ENCODE measurements at places on chromosomes 7 and 10. TPM values are rescaled to one million over a fixed set of nuclear protein-coding genes. Genes with fewer than 3 reads are reported as not detected.

GRCh38 chr10:20958764-20959163 is 61.7 kb upstream of the NEBL start:
- no peak for DNase-seq

DNA sequence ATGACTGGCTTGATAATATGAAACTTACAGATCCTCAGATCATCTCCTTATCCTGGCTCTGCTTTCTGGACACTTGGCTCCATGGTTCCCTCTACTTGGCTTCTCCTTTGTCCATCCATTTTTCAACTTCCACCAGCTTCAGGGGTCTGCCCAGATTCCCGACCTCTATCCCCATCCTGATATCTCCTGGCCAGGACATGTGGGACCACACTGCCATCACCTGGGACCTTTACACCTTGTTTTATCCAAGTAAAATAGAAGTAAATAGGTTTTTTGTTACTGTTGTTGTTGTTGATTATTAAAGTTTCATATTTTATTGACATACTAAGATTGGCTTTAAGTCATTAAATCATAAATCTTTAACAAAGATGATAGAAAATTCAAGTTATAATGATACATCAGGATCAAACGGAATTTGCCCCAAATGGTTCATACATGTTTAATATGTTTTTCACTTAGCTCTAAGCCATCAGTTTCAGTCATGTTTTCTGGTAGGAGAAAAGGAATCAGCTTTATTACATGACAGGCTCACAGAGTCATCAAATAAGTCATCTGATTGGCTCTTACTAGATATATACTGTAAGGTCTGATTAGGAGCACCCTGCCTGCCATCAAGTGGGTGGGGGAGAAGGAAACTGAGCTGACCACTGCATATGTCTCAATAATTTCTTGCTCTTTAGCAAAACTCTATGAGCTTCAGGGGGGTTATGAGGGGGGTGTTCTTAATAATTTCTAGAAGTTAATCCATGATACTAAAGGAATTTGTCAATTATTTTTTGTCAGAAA is 111.5 kb upstream of the AHR start:
- DNase-seq: no peak

- peak; percentile 33 for DNase-seq
Measured at GRCh38 chr7:155589001-155589980, 42.9 kb upstream of the CNPY1 start.

DNA sequence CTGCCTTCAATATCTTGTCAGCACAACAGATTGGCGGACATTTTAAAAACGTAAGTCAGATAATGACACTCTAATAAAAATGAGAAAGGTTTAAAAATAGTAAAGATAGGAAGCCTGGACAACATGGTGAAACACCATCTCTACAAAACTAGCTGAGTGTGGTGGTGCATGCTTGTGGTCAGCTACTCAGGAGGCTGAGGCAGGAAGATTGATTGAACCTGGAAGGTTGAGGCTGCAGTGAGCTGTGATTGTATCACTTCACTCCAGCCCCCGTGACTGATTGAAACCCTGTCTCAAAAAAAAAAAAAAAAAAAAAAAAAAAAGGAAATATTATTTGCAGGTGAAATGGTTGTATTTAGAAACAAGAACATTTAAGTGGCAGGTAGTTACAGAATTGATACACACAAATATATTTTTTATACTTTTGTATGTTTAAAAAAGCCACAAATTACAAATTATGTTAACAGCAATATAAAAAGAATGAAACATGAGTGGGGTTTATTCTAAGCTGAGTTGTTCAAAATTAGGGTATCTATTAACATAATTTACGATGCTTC is 141.9 kb downstream of the ADK start:
- DNase-seq: peak; percentile 49

DNA sequence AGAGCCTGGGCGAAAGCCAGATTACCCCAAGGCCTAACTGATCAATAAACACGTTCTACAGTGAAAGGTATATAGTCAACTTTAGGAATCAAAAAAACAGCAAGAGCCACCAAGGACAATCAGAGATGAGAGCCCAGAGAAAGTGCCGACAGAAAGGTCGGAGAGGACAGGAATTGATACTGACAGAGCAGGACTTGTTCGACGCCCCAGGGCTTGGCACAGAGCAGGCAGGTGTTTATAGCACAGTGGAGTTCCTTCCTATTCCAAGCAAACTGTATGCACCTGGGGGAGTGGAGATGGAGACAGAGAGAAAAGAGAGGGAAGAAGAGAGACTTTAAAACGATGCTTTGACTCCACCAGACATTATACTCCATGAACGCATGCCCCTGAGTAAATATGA is 39.5 kb downstream of the PPP1R3C start:
- DNase-seq: no peak

DNA sequence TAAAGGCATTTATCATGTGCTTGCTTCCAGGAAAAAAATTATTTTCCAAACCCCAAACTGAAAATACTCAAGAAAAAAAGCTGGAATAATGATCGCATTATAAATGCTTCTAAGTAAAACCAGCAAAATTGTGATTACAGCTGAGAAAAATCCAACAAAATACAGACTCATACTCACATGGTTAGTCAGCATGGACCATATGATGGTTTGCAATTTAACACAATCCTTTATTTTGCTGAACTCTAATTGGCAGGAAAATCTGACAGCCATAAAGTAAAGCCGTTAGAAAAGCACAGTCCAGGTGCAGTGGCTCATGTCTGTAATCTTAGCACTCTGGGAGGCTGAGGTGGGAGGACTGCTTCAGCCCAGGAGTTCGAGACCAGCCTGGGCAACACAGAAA is 59.6 kb downstream of the BRI3 start:
- peak; percentile 42 for DNase-seq

GRCh38 chr10:91017198-91017597 is 96.3 kb upstream of the ANKRD1 start:
- no peak for DNase-seq

DNA sequence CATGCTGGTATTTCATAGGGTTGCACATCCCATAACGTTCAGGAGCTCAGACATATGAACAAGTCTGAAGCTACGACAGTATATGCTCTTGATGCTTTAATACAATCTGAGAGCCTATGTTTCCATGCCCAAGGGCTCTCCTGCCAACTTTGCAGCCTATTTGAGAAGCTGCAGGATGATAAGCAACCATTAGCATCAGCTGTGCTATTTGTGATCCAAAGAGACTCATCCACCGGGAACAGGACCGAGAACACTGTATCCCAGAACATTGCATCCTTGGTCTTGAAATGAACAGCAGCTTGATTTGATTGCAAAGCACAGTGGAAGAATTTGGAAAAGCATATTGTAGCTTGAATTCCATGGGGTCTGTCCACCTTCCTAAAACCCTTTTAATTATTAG is 156.2 kb upstream of the PTER start:
- no peak for DNase-seq

- no peak for DNase-seq
Measured at GRCh38 chr7:118615-119391, 73.6 kb upstream of the FAM20C start.

DNA sequence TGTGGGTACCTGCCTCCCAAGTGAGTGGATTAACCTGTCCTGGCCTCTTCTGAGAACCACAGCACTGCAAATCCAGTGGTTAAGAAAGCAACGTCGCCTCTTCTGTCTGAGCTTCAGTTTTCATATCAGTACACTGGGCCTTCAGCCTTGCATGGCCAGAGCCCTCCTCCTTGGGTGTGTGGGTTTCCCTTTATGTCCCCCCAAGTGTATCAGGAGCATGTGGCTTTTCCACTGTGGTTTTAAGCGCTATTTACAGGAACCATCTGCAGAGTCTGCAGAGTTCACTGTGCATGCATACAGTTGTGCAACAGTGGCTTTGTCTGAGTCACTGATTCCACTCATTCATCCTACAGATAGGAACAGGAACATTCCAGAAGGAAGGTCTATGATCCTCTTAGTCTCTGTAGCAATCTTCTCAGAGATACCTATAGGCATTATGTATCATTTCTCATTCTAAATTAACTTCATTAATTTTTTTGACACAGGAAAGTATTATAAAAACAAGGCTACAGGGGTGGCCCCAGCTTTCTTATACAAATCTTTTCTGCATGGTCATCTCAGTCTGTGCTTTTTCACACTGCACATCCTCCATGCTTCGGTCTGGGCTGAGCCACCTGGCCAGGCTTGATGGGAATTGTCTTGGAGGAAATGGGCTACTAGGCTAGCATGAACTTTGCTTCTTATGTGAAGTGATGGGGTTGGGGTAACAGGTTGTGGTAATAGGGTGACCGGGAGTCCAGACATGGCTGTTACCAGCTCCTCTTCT is 17.1 kb downstream of the MBL2 start:
- peak; percentile 63 for DNase-seq

DNA sequence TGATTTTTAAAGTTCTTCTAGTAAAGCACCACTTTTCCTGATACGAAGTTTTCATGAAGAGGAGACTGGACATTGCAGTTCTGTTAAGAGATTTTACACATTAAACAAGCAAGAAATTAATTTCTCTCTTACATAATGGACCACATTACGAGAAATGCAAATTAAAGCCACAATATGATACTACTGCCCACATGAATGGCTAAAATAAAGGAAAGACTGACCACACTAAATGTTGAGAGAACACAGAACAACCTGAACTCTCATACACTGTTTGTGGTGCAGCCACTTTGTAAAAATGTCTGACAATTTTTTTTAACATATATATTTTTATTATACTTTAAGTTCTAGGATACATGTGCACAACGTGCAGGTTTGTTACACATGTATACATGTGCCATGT is 44.0 kb upstream of the HERPUD2 start:
- DNase-seq: no peak

DNA sequence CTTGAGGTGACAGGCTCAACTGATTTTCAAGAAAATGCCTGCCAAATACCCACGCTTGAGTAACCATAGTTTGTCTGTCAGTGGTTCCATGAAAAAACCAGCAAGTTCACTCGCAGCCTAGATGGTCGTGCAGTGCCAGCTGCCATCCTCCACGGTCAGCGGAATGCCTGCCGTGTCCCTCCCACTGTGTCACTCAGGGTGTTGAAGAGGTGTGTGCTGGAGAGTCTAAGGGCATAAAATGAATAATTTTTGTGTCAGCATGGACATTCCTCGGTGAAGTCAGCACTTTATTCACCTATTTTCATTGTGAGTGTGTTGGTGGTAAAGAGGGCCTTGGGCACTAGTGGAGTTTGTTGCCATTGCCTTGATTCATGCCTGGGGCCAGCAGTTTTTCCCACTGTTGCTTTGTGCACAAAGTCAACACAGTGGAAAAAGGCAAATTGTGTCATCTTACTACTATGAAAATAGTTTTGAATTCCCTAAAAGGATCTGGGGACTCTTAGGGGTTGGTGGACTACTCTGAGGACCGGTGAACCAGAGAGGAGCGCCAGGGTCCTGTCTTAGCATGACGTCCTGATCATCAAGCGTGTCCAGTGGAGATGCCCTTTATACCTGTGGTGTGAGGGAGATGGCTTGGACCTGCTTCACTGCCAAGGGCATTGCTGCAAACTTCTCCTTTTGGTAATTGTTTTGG is 17.6 kb downstream of the MINDY4 start:
- DNase-seq: no peak

GRCh38 chr7:130009848-130010688 is 41.1 kb downstream of the ZC3HC1 start:
- peak; percentile 92 for DNase-seq

DNA sequence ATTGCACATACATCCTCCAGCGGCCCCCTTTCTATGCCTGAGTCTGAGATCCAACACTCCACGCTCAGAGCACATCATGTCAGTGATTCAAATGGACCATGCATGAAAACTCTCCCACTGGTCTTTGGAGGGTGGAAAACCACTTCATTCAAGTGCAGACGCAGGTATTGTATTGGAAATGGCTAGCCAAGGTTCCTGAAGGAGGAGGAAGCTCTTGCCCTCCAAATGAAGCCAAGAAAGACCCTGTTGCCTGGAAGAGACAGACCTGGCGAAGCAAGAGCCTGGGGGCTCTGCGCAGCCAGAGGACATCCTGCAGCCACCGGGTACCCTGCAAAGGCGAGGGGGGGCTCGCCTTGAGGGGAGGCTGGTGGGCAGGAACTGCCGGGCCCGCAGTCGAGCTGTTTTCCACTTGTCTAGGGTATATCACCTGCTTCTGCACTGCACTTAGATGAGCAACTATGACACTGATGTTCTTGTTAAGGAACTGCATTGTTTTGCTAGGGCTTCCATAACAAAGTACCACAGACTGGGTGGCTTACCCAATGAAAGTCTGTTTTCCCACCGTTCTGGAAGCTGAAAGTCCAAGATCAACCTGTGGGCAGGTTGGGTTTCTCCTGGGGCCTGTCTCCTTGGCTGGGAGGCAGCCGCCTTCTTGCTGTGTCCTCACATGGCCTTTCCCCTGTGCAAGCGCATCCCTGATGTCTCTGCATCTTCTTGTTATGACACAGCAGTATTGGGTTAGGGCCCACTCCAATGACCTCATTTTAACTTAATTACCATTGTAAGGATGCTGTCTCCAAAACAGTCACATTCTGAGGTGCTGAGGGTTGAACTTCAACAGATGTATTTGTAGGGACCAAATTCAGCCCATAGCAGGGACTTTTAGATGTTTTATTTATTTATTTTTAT is 233.4 kb downstream of the ARHGAP12 start:
- no peak for DNase-seq

DNA sequence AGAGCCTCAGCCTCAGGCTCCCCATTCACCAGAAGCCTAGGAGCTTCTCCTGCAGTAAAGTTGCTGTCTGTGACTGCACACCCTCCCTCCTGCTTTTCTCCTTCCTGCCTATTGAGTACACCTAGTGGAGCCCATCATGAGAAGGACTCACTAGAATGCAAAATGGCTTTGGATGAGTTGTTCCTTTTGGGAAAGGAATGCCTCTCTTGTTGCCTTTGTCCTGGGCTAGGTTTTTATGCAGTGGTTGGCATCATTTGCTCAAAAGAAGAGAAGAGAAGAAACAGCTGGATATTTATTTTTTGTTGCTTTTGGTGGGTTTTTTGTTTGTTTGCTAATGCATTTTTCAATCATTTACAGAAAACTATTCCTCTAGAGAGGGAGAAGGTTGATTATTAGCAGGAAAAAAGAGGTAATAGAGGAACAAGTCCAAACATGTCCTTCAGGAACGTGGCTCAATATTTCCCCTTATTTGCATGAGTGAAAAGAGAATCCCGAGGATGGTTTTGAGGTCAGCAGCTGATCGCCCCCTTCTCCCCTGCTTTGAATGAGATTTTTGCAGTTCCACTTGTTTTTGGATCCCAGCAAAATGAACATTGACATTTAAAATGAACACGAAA is 369.9 kb upstream of the NRP1 start:
- no peak for DNase-seq

The MEST gene
- total RNA-seq: 151 TPM

The GCK gene
- total RNA-seq: 0.13 TPM

The ABCC2 gene
- 0.05 TPM for total RNA-seq

The LBX1 gene
- 11.7 TPM for total RNA-seq

The PPP1R3C gene
- 154 TPM for total RNA-seq

The SPDYE2 gene
- total RNA-seq: not detected
